ENCODE measurements at places on chromosomes 3 and 15.

- no peak for DNase-seq
These were observed 38.3 kb downstream of the MYH15 start for GRCh38 chr3:108472001-108472591.

DNA sequence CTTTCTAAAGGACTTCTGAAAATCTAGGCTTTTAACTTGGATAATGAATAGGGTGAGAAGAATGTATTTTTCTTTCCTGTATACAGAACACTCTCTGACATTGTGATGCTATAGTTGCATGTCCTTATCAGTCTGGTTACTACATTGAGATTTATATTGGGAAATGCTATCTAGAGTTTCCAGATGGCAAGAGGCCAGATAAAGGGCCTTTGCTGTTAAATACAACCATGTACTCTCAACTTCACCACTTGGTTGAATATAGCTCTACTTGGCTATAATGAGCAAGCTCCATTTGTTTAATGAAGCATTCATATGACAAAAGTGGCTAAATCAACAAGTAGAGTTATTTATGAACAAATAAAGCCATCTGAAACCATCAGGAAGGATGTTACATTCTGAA is 91.0 kb downstream of the IGSF11 start:
- no peak for DNase-seq

DNA sequence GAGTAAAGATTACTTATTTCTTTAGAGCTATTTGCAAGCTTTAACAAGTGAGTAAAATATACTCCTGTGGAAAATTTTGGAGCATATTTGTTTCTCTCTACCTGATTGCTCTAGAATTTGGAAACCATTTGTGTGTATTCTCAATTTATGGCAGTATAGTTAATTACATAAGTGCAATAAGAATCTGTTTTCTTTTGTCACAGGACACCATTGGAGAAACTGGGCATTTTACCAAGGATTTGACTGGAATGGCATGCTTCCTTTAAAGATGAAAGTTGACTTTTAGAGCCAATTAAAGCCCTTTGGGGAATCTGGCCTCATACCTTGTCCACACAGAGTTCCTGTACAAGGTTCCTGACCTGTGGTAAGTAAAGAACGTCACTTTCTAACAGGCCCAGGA is 38.4 kb downstream of the PAQR5 start:
- no peak for DNase-seq

- DNase-seq, result no peak
These were observed 21.6 kb upstream of the PAK6 start for GRCh38 chr15:40217166-40217824.

DNA sequence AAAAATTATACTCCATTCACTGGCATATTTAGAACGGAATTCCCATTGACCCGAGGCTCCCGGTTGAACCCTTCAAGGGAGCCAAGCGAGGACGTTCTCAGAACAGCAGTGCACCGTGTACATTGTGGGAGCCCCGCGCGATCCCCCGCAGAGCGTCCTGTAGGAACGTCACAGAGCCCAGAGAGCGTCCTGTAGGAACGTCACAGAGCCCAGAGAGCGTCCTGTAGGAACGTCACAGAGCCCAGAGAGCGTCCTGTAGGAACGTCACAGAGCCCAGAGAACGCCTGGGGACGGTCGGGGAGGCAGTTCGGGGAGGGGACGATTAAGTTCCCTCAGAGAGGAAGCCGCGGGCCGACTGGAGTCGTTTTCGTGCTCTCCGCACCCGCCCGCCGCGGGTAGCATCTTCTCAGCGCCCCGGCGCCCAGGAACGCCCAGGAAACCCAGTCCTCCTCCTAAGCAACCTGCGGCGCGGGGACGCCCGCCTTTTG is 506 bp upstream of the ATP1B3 start:
- DNase-seq, result peak; percentile 51

- DNase-seq, result no peak
These were observed 10.9 kb downstream of the ATG3 start for GRCh38 chr3:112550859-112551258.

- no peak for DNase-seq
These were observed 199.6 kb upstream of the LYSMD4 start for GRCh38 chr15:99932676-99933402.

GRCh38 chr3:37864904-37865303 is 3.2 kb downstream of the CTDSPL start:
- DNase-seq, result no peak

GRCh38 chr15:40340038-40340739 is 550 bp downstream of the CCDC9B start:
- DNase-seq, result no peak

- no peak for DNase-seq
These were observed 691 bp upstream of the HDGFL3 start for GRCh38 chr15:83208367-83208661.

- no peak for DNase-seq
These were observed 1.3 kb downstream of the SCG5 start for GRCh38 chr15:32642667-32643435.

GRCh38 chr3:12986986-12987385 is 86.2 kb downstream of the IQSEC1 start:
- DNase-seq, result no peak

DNA sequence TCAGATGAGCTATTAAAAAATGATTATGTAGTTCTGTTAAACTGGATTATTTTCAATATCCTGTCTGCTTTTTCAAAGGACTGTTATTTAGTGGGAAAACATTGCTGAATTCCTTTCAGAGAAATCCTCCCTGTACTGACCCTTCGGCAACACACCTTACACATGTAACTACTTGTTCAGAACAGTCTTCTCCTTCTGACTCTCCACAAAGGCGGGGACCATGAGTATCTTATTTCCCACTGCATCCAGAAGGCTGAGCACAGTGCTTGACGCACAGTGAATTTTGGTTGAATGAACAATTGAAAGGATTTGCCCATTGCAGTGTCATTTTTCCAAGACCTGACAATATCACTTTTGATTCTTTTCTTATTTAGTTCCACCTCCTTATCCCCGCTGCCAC is 23.1 kb upstream of the CFAP161 start:
- no peak for DNase-seq

- no peak for DNase-seq
These were observed 98.9 kb downstream of the CHSY1 start for GRCh38 chr15:101152914-101153313.

GRCh38 chr3:53630547-53630946 is 136.1 kb downstream of the CACNA1D start:
- no peak for DNase-seq

GRCh38 chr3:133505813-133506212 is 67.7 kb upstream of the CDV3 start:
- DNase-seq, result no peak

DNA sequence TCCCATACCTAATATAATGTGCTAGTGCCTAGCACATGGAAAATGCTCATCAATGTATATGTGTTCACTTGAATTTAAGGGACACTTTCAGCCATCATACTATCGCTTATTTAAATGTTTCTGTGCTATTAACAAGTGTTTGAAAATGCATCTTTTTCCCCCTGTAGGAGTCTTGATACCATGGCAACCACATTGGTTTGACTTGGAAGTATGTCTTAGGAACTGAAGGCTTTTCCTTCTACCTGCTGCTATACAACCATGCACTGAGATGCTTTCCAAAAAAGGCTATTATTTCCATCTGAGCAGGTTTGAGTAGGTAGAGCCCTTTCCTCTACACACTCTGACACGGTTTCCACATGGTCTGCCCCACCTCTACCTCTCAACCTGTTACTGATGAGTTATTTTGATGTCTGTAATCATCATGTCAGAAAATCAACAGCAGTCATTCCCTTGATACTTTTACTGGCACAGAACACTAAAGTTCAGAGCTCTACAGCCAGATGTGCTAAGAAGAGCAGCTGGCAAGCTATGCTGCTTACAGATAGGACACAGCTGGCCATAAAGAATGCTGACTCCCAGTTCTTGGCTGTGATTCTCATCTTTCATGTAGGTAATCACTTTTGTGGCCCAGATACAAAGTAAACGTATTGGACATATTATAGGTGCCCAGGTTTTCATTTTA is 59.3 kb downstream of the RYR3 start:
- DNase-seq, result no peak

- no peak for DNase-seq
These were observed 105.1 kb upstream of the BCL6 start for GRCh38 chr3:187850258-187850921.

DNA sequence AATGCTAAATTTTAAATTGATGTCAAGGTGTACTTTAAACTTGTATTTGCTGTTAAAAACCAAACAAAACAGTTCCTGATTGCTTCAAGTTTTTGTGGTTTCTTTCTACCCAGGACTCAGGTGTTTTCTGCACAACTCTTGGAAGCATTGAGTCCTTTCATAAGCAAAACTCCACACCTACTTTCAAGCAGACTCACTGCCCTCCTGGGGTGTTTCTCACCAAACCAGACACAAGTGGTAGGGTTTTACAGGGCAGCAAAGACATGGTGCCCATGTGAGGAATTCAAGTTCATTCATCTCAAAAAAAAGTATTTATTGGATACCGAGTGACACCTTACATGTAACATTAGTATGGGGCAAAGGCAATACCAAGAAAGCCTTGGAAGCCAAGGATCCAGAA is 146.7 kb upstream of the BNIP2 start:
- no peak for DNase-seq

DNA sequence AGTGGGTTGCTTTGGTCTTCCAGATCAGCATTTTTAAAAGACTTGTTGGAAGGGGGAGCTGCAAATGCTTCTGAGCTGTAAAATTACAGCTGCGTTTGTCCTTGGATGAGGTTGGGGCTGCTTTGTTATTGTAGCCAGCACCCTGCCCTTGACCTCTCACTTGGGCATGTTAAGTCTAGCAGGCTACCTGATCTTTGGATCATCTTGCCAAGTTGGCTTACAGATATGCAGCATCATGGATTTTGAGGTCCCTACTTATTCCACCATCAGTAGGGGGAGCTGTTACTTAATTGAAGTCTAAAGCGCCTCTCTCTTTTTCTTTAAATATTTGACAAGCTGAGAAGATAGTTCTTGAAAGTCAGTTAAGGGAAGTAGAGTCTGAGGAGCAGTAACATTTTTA is 793.0 kb downstream of the MCTP2 start:
- DNase-seq, result no peak

- no peak for DNase-seq
These were observed 2.4 kb downstream of the CCNDBP1 start for GRCh38 chr15:43187544-43188155.

GRCh38 chr15:38920966-38921365 is 356.4 kb upstream of the RASGRP1 start:
- DNase-seq, result no peak

DNA sequence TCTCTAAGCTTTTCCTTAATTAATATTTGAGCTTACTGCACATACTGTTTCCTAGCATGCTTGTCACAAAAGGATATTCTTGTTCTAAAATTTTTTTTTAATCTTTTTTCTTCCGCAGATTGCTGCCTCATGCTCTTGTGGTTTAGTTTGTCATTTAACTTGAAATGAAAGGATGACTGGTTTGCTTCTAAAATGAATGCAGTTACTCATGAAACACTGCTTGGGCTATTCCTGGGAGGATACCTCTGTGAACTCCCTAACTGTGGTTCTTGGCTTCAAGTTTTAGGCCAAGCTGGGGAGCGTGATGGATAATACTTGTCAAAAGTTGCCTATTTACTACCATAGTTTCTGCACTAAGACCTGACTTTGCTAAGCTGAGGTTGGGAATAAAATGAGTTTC is 64.0 kb downstream of the USP13 start:
- DNase-seq, result no peak

DNA sequence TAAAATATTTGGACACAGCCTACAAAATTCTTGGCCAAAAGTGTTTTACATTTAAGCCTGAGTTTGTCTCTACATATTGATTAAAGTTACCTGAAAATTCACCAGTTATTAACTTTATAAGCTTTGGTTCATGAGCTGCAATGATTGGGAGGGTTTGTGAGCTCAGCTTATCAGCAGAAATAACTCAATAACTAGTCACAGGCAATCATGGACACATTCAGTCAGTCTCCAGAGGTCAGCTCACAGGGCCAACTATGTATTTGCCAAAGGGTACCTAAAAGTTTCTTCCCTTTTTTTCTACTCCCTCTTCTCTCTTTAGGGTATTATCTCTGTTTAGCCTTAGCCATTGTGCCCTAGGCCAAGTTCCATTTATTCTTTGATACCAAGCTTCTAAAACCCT is 145.9 kb downstream of the ZPLD1 start:
- no peak for DNase-seq

GRCh38 chr15:56628893-56629532 is 104.3 kb downstream of the ZNF280D start:
- DNase-seq, result no peak

GRCh38 chr15:83653639-83654378 is at the start of gene ADAMTSL3:
Gene ADAMTSL3 (plus strand): TSS chr15:83654123. CDS start chr15:83655762, 1,639 bp downstream.
- no peak for DNase-seq

- no peak for DNase-seq
These were observed 30.6 kb upstream of the UBE3A start for GRCh38 chr15:25469377-25469776.

- no peak for DNase-seq
These were observed 3.5 kb upstream of the GALNT15 start for GRCh38 chr3:16171009-16171408.

DNA sequence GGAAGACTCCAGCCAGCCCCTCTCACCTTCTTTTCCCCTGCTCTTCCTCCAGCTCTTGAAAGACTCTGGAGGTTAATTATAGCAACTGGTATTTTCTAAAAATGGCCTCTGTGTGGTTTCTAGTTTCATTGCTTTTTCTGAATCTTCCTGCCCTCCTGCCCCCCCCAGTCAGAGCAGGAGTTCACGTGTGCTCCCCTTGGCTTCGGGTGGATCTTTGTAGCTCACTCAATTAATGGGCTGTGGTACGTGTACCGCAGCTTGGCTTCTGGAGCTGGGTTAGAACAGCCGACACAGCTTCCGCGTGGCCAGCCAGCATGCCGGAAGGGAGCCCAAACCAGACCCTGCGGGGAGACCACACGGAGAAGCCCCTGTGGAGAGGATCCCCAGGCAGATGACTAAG is 31.5 kb downstream of the TM2D3 start:
- no peak for DNase-seq

DNA sequence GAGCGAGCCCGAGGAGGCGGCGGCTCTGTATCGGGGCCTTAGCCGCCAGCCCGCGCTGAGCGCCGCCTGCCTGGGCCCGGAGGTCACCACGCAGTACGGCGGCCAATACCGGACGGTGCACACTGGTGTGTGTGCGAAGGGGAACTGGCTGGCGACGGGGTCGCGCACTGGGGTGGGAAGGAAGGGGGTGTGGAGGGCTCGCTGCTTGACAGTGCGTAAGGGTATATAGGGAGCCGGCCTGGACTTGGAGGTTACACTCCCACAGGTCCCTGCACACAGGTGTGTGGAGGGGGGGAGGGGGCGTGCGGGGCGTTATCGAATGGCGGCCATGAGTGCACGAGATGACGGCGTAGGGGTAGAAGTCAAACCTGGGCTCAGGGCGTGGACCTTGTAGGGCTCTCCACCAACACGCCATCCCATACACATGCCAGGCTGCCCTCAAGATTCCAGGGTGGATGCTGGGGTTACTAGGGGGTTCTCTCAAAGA is 389 bp downstream of the APEH start:
- DNase-seq, result no peak

GRCh38 chr3:140397847-140398246 is 280.0 kb upstream of the TRIM42 start:
- no peak for DNase-seq

DNA sequence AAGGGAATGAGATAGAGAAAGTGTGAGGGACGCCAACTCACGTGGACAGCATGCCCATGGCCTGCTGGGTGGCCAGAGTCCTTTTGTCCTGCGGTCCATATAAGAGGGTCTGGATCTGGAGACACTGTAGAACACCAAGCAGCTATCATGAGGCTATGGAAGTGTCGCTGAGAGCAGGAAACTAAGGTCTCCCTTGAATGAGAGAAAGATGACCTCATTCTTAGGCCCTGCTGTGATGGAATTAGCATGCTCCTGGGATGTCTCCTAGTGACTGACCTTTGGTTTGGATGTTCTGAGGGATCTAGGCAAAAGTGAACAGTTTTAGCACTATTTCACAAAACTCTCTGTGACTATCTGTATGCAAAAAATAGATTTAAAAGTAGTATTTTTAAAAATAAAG is 34.4 kb downstream of the SYNM start:
- no peak for DNase-seq
